ENCODE measurements at places on chromosomes 1 and 21.
A peak's percentile ranks its signal among the peaks of the same experiment; 100 is the strongest.

DNA sequence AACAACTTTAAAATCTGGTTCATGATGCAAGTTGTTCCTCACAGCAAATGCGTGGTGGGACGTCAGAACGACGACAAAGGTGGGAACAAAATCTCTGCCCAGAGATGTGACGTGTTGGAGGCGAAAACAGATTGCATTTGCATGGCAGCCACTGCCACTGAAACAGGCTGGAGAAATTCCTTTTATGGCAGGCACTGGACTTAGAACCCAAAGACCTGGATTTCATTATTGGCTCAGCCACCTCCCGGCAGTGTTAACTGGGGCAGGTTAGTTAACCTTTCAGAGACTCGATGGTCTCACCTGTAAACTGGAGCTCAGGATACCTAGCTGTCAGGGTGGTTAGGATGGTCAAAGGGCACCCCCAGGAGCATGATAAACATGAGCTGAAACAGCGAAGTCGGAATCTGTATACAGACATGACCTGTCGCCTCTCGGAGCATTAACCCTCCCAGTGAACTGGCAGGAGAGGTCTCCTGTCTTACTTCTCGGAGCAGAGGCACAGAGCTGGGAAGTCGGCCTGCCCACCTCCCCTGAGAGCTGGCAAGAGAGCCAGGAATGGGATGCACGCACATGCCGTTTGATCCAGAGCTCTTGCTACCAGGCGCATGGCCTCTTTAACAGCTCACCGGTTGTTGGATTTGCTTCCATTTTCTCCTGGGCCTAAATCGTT lies 59.2 kb upstream of the TARBP1 start:
- H3K4me1 ChIP-seq, result peaks cover 35% of the 10 kb centered on the region
- H3K27ac ChIP-seq, result peak overlapping the region; percentile 61
- H3K4me3 ChIP-seq, result no peak overlapping the region
- DNase-seq, result no peak
- H3K36me3 ChIP-seq, result no peaks in the 10 kb centered on the region
- H3K27me3 ChIP-seq, result no peaks in the 10 kb centered on the region

DNA sequence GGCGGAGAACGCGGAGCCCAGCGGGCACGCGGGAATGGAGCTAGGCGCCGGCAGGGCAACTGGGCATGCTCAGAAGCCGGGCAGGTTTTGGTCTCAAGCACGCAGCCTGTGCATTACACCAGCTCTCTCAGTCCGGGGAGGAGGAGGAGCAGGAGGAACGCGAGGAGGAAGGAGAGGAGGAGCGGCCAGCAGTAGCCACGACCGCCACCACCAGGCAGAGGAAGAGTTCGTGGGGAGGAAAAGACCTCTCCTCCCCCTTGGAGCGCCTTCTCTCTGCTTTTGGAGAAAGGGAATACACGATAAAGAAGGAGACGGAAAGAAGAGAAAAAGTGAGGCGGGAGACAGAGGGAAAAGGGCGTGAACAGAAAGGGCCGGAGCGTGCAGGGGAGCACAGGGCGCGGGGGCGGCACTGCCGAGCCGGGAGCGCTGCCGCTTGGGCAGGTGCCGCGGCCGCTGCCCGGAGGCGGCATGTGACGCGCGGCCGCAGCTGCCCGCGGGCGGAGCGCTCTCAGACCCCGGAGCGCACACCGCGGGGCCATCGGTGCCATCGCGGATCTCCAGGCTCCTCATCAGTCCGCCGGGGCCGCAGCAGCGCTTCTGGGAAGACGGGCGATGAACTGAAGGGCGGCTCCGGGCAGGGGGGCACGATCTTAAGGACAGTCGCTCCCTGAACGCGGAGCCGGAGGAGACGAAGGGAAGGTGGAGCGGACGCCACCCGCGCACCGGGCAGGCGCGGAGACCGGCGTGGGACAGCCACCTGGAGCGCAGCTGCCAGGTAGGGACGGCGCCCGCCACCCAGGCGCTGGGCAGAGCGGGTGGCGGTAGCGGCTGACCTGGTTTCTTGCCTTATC lies at the start of gene CHRM3:
Gene CHRM3, plus strand, starts transcription at position 116 of the 851 bp plus-strand sequence. CDS start 520,884 bp downstream, outside the sequence.
- DNase-seq, result no peak
- peak within 1 kb of the TSS; percentile 17 for H3K4me3 ChIP-seq
- H3K36me3 ChIP-seq, result no peaks in the 10 kb centered on the region

DNA sequence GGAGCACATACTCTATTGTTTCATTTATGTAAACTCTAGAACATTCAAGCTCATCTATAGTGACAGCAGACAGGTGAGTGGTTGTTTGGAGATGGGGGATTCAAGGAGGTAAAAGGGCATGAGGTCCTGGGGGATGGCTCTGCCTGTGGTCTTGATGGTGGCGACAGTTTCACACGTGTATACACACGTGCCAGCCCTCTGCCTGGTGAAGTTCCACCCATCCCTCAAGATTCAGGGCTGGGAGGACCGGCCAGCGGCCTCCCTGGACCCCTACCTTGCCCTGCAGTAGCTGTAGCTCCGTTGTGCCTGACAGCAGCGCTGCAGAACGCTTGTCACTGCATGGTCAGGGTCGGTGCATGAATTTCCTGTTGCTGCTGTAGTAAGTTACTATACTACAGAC lies 38.9 kb upstream of the UTS2 start:
- no peak overlapping the region for H3K4me3 ChIP-seq
- H3K27me3 ChIP-seq, result no peaks in the 10 kb centered on the region
- no peaks in the 10 kb centered on the region for H3K4me1 ChIP-seq
- no peaks in the 10 kb centered on the region for H3K36me3 ChIP-seq

GRCh38 chr1:198936371-198937083 lies 297.7 kb downstream of the PTPRC start:
- peaks cover 20% of the 10 kb centered on the region for H3K36me3 ChIP-seq
- H3K27me3 ChIP-seq, result no peaks in the 10 kb centered on the region
- peak overlapping the region; percentile 46 for H3K4me3 ChIP-seq
- peak overlapping the region; percentile 92 for H3K27ac ChIP-seq
- H3K4me1 ChIP-seq, result peaks cover 35% of the 10 kb centered on the region

GRCh38 chr1:230679825-230680224 lies 34.1 kb downstream of the AGT start:
- H3K4me1 ChIP-seq, result peaks cover 32% of the 10 kb centered on the region
- H3K4me3 ChIP-seq, result no peak overlapping the region
- no peak for DNase-seq
- H3K27ac ChIP-seq, result no peak overlapping the region
- no peaks in the 10 kb centered on the region for H3K27me3 ChIP-seq

DNA sequence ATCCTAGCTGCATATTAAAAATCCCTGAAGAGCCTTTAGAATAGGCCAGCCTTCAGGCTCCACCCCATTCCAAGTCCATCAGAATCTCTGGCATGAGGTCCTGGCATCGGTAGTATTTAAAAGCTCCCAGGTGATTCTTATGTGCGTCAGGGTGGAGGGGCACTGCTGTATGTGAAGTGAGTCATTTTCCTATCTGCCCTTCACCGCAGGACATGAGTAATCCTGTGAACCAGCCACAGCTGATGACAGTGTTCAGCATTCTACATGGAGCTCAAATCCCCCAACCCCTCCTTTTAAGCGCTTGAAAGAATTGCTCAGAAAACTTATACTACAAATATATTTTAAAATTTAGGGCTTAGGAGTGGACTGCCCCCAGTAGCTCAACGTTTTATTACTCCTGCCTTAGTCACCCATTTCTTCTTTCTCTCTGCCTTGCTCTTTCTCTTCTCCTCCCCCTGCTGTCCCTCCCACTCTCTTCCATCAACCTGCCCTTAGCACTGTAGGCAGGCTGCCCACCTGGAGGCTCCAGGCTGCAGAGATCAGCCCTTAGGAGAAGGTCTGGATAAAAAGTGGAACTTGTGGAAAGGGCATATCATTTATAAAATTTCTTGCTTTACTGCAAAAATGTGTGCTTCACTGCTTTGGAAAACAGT lies 73.8 kb upstream of the ZNF281 start:
- no peaks in the 10 kb centered on the region for H3K27me3 ChIP-seq
- H3K4me1 ChIP-seq, result peaks cover 25% of the 10 kb centered on the region
- H3K4me3 ChIP-seq, result no peak overlapping the region
- H3K36me3 ChIP-seq, result no peaks in the 10 kb centered on the region

DNA sequence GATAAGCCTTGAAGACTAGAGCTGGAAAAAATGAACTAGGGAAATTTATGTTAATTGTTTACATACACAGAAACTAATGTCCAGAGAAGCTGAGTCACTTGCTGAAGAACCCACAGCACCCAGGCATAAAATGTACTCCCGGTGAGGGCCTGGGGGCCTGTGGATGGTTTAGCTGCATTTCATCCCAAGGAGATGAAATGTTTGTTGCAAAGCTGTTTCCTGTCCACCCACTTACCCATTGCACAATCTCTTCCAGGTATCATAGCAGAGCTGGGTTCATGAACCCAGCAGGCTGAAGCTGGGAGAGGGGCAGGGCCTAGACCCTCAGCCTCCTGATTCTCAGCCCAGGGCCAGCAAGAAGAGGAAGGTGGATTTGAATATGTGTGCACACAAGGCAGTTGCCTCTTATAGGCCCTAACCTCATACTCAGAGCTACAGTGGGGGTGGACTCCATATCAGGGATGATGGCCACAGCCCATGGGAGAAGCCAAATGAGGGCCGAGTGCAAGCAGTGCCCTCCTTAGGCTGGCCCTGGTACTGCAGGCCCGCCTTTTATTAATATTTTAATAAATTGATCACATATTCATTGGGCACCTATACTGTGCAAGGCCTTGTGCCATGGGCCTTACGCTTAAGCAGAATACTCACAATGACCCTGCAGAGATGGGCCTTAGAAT lies 110.8 kb downstream of the LACTBL1 start:
- no peak overlapping the region for H3K4me3 ChIP-seq
- DNase-seq, result no peak
- H3K36me3 ChIP-seq, result peaks cover 6% of the 10 kb centered on the region

DNA sequence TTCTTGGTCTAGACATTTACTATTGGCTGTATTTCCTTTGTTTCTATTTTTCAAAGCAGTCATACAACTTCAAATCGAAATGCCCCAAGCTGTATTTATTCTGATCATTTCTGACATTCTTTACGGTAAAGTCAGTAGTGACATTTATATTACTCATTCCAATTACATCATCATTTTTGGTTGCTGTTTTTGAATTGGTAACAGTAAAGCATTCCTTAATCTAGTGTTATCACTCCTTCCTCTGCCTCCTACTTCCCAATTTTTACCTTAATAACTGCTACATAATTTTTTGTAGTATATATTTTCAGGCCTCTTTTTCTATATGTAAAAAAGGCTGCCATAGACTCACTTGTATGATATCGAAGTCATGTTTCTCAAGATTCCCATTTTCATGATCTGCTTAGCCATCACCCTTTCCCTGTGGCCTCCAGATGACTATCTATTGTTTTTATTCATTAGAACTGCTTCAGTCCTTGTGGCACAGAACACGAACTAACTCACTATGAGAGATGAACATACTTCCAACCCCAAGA lies 167.2 kb downstream of the RUNX1 start:
- peaks cover 57% of the 10 kb centered on the region for H3K4me1 ChIP-seq
- H3K4me3 ChIP-seq, result peak overlapping the region; percentile 84
- no peaks in the 10 kb centered on the region for H3K27me3 ChIP-seq
- H3K27ac ChIP-seq, result peak overlapping the region; percentile 99
- peaks cover 92% of the 10 kb centered on the region for H3K36me3 ChIP-seq
- DNase-seq, result no peak

DNA sequence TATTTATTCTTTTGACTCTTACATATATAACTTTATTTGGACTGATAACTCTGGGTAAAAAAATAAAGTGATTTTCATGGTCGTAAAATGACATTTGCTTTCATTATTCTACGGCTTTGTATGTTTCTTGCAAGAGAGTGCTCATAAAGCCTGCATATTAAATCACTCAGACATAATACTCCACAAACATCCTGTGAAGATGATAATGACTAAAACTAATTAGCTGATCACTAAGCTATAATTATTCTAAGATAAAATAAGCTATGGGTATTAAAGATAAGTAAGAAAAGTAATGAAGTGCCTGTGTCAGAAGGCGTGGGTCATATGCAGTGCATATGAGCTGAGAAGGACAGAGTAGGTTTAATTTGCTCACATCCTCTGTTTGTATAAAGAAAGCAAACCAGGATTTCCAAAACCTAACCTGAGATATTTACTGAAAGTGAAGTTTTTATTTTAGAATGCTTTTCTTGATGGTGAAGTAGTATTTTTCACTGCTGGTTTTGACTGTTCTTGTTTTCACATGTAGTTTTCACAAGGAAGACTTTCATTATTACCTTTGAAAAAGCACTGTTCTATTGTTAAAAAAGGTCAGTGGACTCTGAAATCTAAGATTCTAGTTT lies 278.8 kb downstream of the AMY1C start:
- no peak overlapping the region for H3K27ac ChIP-seq
- DNase-seq, result no peak
- H3K27me3 ChIP-seq, result peaks cover 43% of the 10 kb centered on the region
- H3K4me1 ChIP-seq, result no peaks in the 10 kb centered on the region
- no peaks in the 10 kb centered on the region for H3K36me3 ChIP-seq

DNA sequence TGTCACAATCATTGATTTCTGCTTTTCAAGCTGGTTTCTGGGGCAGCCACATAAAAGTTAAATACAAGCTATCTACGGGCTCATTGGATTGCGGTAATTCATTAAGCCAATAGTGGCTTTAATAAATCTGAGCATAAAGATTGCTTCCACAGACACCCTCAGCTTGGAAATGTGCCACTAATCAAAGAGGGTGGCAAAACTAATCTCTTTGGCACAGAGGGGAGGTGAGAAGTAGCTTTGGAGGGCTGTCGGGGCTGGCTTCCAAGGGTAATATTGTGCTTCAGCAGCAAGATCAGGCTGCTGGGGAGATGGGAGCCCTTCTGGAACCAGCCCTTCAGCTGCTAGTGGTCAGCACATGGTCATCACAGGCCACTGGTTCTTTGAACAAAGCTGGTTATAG lies 21.2 kb upstream of the KAZN start:
- H3K36me3 ChIP-seq, result no peaks in the 10 kb centered on the region
- H3K27me3 ChIP-seq, result no peaks in the 10 kb centered on the region
- no peaks in the 10 kb centered on the region for H3K4me1 ChIP-seq
- H3K4me3 ChIP-seq, result no peak overlapping the region

- no peak for DNase-seq
- no peak overlapping the region for H3K4me3 ChIP-seq
- H3K27ac ChIP-seq, result peak overlapping the region; percentile 88
- no peaks in the 10 kb centered on the region for H3K36me3 ChIP-seq
- no peaks in the 10 kb centered on the region for H3K27me3 ChIP-seq
Measured at GRCh38 chr1:232143315-232143886, 486.5 kb downstream of the SIPA1L2 start.

DNA sequence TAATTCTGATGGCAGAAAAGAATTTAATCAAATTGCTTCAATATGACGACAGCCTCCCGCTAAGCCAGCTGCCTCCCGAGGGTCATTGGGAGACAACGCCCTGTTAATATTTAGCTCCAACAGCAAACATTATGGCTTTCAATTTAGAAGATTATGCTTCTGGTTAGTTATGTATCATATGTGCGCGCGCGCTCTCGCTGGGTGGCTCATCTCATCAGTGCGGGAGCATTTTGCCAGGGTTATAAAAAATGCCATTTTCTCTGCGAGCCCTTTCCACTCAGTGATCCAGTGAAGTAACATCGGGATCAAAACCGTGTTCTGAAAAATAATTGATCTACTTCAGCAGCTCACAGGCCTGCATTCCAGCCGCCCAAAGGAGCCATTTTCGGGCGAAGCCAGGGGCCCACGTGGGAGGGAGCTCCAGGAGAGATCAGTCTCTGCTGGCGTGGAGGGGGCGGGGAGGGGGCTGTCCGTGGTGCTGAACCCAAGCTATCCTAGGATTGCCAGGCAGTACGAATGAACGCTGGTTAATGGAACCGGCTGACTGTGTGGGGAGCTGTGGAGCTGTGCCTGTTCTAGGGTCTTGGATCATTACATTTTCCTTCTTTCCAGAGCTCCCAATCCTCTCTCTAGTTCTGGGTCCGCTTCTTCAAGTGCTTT lies 219.1 kb upstream of the ZC3H12A start:
- H3K27ac ChIP-seq, result no peak overlapping the region
- H3K4me3 ChIP-seq, result no peak overlapping the region
- no peak for DNase-seq
- peaks cover 4% of the 10 kb centered on the region for H3K27me3 ChIP-seq
- no peaks in the 10 kb centered on the region for H3K36me3 ChIP-seq

Measured in RWPE2 (cell line).